ENCODE measurements at places on chromosomes 3 and 15.

DNA sequence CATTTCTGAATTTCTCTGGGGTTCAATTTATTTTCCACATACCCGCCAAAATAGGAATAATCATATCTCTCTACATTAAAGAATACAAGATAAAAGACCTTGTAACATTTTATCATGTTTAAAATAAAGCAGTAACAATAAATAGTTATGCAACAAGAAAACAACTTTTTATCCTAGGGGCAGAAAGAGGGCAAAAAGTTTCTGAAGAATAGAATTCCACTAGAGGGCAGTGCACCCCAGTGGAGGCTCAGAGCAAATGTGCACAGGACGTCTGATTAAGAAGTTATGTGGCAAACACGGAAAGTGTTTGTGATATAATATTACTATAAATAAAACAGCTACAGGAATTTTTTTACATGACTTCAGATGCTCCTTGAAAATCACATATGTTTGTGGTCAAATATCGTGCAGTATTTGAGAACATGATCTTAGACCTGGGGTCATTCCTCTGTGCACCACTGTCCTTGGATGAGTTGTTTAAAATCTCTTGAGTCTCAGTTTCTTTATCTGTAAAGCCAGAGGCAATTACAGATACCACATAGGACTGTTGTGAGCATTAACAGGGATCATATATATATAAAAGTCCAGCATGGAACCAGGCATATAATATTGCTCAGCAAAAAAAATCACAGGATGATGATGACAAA lies 13.2 kb upstream of the PIK3R4 start:
- peak; percentile 3 for DNase-seq

- no peak for DNase-seq
Observed at GRCh38 chr3:9951598-9951961, 628 bp downstream of the PRRT3 start.

DNA sequence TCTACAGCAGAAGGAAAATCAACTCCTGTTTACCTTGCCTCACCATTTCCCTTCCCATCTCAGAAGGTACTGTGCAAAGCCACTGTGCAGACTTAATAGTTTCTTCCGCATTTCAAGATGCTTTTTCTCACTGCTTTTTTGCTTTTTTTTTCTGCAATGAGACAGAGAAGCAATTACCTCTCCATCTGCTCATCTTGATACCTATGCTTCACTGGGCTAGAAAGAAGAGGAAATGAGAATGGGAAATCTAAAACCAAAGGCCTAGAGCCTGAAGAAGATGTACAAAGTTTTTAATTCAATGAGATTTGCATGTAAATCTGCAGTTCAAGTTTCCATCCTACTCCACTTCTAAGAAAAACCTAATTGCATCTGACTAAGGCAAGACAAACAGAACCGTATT lies 238.1 kb upstream of the SETMAR start:
- no peak for DNase-seq

DNA sequence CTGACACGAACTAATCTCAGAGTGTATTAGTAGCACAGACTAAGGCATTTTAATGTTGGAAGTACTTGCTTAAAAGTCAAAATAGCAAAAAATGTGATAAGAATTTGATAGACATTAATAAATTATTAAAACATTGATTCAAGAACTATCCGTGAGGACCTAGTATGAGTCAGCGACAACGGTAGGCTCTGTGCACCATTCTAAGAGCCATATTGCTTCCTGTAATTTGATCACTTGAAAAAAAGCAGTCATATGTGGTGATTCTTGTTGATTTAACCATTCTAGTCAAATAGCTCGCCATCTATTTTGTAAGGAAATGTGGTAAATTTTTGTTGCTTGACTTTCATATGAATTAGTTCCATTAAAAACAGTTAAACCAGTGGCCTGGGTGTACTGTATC lies 534.9 kb upstream of the ARRDC4 start:
- no peak for DNase-seq

GRCh38 chr3:123034120-123034519 lies 6.6 kb upstream of the SEMA5B start:
- no peak for DNase-seq

DNA sequence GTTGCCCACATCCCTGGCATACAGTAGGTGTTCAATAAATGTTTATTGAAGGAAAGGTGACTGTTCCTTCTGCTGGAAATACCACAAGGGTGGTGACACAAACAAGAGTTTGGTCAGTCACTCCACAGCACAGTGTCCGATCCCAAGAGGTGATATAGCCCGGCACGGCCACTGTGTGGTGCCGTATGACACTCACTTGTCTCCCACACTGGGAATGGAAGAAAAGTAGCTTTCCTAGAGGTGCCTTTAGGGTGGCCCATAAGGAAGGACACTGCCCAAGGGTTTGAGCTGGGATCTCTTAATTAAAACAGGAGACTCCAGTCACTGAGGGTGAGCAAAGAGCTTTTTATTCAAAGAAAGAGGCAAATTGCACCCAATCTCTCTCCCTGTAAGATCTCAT lies 40.5 kb downstream of the TGM4 start:
- DNase-seq = no peak

- DNase-seq = no peak
Observed at GRCh38 chr15:60973637-60974415, 255.3 kb downstream of the RORA start.

GRCh38 chr3:52185837-52186236 lies 12.1 kb upstream of the ALAS1 start:
- no peak for DNase-seq

DNA sequence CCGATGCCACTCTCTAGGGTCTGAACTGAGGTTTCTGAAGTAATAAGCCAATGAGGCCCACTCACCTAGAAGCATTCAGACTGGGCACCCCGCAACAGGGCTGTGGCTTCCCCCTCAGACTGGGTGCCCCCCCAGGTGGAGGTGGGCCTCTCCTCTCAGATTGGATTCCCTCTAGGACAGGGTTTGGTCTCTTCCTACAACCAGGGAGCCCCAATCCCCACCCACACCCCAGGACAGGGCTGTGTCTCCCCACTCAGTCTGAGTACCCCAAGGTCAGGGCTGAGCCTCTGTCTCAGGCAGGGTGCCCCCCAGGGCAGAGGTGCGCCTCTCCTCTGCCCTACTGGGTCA lies 27.7 kb downstream of the PTH1R start:
- DNase-seq = no peak

- no peak for DNase-seq
Observed at GRCh38 chr15:51448622-51449399, 107.4 kb downstream of the GLDN start.

DNA sequence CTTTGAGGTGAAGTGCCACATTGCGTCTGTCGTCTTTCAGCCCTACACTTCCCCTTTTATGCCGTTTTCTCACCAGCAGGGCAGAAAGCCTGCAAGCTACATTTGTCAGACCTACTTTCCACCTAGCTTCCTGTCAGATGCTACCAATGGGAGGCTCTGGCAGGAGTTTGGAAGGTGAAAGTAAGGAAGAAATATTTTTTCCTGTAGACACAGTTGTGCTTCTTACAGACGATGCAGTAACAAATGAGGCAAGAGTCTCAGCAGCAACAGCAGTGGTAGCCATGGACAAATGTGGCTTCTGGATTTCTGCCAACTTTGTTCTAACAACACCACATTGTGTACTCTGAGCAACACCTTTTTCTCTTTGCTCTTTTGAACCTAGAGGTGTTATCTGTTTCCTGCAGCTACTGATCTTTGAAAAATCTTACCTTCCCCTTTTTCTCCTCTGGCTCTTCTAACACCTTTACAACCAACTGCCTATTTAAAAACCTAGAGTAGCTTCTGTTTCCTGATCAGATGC lies 70.6 kb upstream of the STT3B start:
- DNase-seq = no peak

GRCh38 chr3:79236496-79236895 lies 531.3 kb downstream of the ROBO1 start:
- no peak for DNase-seq

GRCh38 chr15:67215102-67215501 lies 39.4 kb downstream of the AAGAB start:
- DNase-seq = no peak

GRCh38 chr3:197736010-197736490 lies 654 bp downstream of the RUBCN start:
- no peak for DNase-seq

- DNase-seq = no peak
Observed at GRCh38 chr3:12046406-12046805, 42.2 kb downstream of the SYN2 start.

- DNase-seq = no peak
Observed at GRCh38 chr15:33618350-33618749, 307.6 kb downstream of the RYR3 start.

DNA sequence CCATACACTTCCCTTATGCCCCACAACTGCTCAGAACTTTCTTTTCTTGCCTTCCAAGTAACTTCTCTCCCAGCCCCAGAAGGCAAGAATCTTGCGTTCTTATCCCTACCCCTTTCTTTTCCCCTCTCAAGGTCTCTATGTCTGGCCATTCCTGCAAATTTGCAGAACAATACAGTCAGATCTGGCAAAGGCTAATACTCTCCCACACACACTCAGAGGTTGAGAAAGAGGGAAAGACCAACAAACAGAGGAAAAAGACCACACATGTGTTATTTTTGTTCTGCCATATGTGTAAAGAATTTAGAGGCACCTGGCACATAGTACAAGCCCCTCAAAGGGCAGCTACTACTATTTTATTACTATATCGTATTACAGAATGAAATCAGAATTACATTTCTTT lies 25.7 kb downstream of the GJD2 start:
- DNase-seq = no peak

- DNase-seq = no peak
Observed at GRCh38 chr3:40765884-40766283, 241.1 kb downstream of the ZNF621 start.

DNA sequence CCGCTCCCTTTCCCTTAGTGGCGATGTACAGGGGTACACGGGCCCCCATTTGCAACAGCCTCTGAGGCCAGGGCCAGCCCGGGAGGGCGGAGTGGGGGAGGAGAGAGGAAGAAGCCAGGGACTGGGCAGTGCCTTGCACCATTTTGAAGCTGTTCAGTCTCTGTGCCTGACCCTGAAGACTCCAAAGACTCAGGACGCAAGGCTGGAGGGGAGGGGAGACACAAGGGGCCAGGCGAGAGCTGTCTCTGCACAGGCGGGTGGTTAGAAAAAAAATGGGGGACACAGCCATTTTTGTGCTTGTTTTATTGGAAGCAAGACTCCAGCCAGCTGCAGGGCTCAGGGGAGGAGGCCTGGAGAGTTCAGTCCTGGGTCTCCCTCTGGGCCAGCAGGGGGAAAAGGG lies 1.6 kb downstream of the RPP25 start:
- DNase-seq = no peak

- no peak for DNase-seq
Observed at GRCh38 chr3:158443632-158444031, 127.4 kb upstream of the MLF1 start.

- peak; percentile 8 for DNase-seq
Observed at GRCh38 chr3:152524198-152525140, 255.7 kb downstream of the MBNL1 start.
